ENCODE measurements at places on chromosomes 1 and 21. TPM values are rescaled to one million over a fixed set of nuclear protein-coding genes. Genes with fewer than 3 reads are reported as not detected.

Gene SYT11
- 46.9 TPM for total RNA-seq

Gene TNFSF18
- 0.30 TPM for total RNA-seq

Gene KRTAP12-2
- total RNA-seq: not detected

Gene TCHHL1
- total RNA-seq: not detected

Gene RNPC3
- 3.9 TPM for total RNA-seq

Data from smooth muscle cell of the umbilical artery (primary cell).